CD4-positive, alpha-beta T cell treated with Interferon gamma for 1 hour (primary cell): ENCODE measurements at places on chromosomes 16 and 17.

DNA sequence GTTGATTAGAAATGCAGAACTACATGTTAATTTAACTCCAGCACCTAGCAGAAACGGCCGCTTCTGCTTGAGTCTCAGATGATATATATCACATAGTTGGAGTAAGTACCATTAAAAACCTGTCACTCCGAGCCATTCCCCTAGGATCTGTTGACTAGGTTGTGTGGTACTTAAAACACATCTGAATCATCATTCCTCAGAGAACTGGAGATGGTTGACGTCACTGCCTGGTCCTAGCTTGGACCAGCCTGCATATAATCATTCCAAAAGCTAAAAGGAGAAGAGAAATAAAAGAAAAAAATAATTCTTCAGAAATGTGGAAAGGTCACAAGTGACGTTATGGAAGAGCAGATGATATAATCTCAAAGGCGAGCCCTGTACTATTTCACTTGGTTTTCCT is 31.3 kb upstream of the RASL10B start:
- DNase-seq = no peak

DNA sequence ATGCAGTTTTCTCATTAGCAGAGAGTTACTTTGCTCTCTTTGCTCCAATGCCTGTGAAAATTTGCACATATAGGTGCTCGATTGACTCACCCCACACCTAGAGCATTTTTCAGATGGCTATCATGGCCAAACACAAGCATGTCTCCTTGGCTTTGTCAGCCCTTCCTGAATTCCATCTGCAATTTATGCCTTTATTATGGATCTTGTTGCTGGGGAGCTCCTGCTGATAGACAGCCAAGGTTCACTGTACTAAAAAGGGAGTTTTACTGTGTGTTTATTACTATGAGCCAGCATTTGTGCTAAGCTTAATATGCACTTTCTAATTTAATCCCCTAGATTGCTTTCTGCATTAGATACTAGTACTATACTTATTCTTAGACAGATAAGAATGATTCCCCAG is 93.3 kb downstream of the TOX3 start:
- DNase-seq = no peak

- DNase-seq = no peak
These were observed 122.8 kb upstream of the HS3ST4 start for GRCh38 chr16:25568991-25569390.

DNA sequence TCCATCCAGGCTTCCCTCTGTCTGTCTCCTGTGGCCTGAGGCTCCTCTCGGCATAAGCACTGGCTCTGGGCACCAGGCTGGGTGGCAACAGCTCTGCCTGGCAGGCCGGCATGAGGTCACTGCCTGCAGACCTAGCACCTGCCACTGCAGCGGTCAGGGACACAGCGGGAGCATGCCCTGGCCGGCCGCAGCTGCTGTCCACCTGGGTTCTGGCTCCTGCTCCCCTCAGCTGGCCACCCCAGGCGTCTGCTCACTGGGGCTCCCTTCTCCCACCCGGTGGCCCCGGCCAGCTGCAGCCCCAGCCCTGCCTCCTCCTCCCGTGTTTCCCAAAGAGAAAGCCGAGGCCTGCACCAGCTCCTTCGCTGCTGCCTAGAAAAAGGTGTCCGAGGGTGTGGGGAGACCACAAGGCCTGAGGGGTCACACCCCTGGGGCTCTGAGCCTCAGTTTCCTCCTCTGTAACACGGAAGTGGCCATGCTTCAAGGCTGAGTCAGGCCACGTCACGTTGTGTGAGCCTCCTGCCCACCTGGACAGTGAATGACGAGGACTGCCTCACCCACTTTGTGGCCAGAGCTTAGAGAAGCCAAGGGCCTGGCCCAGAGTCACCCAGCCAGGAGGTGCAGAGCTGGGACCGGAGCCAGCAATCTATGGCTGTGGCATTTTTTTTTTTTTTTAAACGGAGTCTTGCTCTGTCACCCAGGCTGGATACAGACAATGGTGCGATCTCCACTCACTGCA is 6.7 kb downstream of the NTHL1 start:
- no peak for DNase-seq

- DNase-seq = no peak
These were observed 104.3 kb upstream of the DNAH9 start for GRCh38 chr17:11493936-11494335.

DNA sequence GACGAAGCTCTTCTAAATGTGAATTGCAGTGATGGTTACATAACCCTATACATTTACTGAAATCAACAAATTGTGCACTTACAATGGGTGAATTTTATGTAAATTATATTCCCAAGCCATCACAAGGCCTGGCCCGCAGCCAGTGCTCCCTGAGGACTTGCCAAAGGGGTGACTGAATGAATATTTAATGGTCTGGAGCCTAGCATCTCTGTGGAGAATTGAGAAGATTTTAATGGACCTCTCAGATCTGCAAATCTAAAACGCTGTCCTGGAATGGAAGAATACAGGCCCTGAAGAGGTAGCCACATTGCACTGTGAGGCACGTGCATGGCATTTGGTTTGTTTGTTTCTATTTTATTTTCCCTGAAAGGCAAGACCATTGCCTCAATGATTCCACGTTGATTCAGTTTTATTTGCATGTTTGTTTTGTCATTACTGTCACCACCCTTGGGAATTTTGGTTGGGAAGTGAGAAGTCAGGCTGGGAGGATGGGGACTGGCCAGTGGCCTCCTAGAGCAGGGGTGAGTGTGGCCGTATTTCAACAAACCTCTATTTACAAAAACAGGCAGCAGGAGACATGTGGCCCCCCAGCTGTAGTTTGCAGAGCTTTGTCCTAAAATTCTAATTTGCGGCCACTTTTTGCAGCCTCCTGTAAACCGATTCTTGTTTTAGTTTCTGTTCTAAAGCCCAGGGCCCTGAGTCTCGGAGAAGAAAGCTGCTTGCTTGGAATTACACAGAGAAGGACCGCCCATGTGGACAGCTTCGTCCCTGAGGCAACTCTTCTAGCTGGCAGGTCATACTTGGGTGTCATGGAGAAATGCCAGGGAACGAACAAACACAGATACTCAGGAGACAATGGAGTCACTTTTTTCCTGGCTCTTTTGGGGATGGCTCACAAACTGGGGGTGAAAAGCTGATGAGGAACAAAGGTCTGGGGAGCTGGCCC is 40.5 kb upstream of the GCSH start:
- DNase-seq = no peak

- no peak for DNase-seq
These were observed at the start of gene PRSS33 for GRCh38 chr16:2787406-2787805. Gene PRSS33 (minus strand): TSS chr16:2787560. CDS start chr16:2786547, 1,013 bp downstream.

- no peak for DNase-seq
These were observed 325.8 kb upstream of the CCL2 start for GRCh38 chr17:33929181-33929724.

GRCh38 chr17:72560303-72561247 is 439.8 kb downstream of the SOX9 start:
- DNase-seq = peak; percentile 8

DNA sequence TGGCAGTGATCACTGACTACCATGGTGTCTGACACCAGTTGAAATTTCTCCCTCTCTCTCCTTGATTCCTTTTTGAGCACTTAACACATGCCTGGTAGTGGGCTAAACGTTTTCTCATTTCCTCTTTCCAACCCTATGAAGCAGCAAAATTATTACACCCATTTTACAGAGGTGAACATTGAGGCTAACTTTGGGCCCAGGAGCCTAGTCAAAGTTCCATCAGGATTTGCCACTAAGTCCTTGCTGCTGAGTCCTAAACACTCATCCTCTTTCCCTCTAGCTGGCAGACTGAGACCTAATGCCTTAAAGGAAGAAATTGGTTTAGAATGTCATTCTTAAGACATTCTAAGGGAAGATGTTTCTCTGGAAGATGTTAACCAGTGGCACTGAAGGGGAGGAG is 74.7 kb upstream of the IRX3 start:
- DNase-seq = no peak

- DNase-seq = peak; percentile 99
These were observed at the start of gene SLC16A13 for GRCh38 chr17:7035591-7036368. Gene SLC16A13 (plus strand): TSS chr17:7036015. CDS start chr17:7036383, 368 bp downstream.

DNA sequence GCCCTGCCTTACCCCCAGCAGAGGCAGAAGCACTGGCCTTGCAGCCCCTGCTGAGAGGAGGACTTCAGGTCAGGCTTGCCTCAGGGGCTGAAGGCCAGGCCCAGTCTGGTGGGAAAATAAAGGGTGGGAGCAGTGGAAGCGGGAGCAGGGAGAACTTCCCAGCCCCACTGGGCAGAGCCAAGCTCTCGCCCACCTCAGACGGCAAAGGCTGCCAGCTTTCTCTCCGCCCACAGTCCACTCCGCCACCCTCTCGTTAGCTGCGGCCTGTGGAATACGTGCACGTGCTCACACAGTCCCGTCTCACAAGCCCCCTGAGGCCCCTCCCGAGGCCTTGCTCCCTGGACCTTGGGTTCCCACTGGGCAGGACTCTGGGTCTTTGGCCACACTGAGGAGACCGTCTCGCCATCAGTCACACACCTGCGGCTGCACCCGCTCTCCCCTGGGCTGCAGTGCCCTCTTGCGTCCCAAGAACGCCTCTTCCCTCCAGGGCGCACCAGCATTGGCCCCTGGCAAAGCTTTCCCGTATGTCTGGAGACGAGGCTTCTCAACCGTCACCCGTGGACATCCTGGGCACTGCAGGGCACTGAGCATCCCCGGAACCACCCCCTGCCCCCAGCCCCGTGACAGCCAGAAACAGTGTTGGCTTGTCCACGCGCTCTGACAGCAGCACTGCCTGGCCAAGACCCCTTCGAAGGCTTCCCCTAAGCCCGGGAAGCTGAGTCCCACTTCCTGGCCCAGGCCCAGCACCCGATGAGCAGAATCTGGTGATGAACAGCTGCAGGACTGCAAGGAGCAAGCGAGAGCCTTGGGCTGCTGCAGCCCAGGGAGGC is 8.3 kb downstream of the MRPL28 start:
- peak; percentile 72 for DNase-seq

- DNase-seq = no peak
These were observed 12.0 kb upstream of the CFDP1 start for GRCh38 chr16:75445298-75445697.

- peak; percentile 65 for DNase-seq
These were observed at the start of gene SCIMP for GRCh38 chr17:5234645-5235576. Gene SCIMP (minus strand): TSS chr17:5234860. CDS start chr17:5234755, 105 bp downstream.

- no peak for DNase-seq
These were observed 9.6 kb downstream of the CRISPLD2 start for GRCh38 chr16:84829168-84829965.

GRCh38 chr16:11687601-11688519 is 19.6 kb downstream of the SNN start:
- no peak for DNase-seq

- no peak for DNase-seq
These were observed 269.2 kb upstream of the SALL1 start for GRCh38 chr16:51420247-51420646.

DNA sequence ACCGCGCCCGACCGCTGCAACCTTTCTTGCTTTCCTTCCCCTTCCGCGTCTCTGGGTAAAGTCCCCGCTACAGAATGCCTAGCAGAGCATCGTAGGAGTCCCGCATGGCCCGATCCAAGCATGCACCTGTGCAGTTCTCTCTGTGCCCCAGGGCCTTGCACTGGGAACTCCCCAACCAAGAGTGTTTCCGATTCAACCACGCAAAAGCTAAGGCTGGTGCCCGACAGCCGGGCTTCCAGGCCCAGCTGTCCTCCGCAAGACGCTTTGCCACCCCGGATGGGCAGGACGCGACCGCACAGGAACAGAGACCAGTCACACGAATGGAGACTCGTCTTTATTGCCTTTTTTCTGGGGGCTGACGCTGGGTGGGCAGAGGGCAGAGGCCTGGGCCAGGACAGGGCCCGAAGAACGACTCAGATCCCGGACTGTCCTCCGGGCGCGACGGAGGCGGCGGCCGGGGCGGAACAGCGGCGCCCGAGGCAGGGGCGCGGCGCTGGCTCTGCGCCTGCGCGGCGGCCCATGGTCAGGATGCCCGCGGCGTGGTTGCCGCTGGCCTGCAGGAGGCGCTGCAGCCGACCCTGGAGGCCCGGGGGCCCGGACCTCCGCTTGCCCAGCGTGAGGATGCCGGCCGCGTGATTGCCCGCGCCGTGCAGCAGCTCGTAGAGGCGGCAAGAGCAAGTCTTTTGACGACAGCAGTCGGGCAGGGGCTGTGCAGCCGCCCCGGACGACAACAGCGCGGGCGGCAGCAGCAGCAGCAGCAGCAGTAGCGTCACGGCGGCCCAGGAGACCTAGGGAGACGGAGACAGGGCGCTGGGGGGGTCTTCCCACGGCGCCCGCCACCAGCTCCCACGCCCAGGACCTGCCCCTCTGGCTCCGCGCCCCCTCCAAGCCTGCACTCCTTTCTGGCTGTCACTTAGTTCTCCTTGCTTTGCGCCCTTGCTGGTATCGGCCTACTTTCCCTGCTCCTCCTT is 1.2 kb downstream of the HCRT start:
- peak; percentile 78 for DNase-seq

DNA sequence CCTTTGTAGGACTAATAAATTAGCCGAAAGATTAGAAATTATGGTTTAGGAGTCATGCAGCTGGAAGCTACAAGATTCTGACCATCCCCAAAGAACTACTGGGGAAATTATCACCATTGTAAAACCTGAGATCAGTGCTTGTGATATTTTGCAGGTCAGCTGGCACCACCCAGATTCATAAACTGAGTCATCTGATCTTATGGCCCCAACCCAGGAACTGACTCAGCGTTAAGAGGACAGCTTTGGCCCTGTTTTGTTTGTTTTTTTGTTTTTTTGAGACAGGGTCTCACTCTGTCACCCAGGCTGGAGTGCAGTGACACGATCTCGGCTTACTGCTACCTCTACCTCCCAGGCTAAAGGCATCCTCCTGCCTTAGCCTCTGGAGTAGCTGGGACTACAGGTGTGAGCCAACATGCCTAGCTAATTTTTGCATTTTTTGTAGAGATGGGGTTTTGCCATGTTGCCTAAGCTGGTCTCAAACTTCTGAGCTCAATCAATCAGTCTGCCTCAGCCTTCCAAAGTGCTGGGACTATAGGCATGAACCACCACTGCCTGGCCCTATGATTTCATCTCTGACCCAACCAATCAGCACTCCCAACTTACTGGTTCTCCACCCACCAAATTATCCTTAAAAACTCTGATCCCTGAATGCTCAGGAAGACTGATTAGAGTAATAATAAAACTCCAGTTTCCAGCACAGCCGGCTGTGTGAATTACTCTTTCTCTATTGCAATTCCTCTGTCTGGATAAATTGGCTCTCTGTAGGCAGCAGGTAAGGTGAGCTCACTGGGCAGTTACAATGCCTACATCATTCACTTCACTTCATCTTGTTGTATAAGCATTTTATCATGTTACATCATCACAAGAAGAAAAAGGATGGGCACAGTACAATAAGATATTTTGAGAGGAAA is 79.4 kb upstream of the KSR1 start:
- DNase-seq = no peak

GRCh38 chr17:9309216-9309615 is 266.4 kb downstream of the STX8 start:
- no peak for DNase-seq

DNA sequence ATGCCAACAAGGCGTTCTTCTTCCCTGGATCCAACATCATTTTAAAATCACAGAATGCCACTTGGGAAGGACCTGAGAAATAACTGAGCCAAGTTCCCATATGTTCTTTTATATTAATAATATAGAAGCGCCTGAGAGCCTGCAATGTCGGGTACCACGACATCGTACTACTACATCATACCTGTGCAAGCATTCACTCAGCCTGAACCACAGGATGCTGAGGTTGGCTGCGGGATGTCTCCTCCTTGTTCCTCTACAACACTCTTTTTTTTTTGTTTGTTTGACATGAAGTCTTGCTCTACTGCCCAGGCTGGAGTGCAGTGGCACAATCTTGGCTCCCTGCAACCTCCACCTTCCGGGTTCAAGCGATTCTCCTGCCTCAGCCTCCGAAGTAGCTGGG is 2.1 kb upstream of the ATP2C2 start:
- DNase-seq = no peak
